ENCODE measurements at places on chromosomes 11 and 22.
A peak's percentile ranks its signal among the peaks of the same experiment; 100 is the strongest.

GRCh38 chr22:49935561-49935960, 17.1 kb downstream of the CRELD2 start:
- no peak for DNase-seq

- no peak for DNase-seq
Measured at GRCh38 chr11:130908770-130909625, 7.3 kb downstream of the SNX19 start.

DNA sequence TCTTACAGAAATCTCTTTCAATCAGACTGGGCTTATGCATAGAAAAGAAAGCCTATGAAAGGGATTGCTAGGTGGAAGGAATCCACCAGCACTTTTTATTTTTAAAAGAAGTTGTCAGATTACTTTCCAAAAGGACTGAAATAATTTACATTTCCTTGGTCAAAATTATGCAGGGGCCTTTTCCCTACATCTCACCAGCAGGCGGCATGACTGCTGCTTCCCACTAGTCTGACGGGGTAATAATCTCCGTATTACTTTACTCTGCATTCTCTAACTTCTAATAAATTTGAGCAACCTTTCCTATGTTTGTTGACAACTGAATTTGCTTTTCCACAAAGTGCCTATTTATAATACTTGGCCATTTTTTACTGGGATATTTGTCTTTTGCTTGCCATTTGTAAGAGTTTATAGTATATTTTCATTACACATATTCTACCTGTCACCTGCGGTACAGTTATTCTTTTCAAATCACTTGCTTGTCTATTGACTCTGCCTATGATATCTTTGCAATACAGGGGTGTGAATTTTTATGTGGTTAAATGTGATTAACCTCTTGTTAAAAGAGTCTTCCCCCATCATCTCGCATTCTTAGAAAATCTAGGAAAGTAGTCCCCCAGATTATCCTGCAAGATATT, 51.9 kb upstream of the USP47 start:
- no peak for DNase-seq

DNA sequence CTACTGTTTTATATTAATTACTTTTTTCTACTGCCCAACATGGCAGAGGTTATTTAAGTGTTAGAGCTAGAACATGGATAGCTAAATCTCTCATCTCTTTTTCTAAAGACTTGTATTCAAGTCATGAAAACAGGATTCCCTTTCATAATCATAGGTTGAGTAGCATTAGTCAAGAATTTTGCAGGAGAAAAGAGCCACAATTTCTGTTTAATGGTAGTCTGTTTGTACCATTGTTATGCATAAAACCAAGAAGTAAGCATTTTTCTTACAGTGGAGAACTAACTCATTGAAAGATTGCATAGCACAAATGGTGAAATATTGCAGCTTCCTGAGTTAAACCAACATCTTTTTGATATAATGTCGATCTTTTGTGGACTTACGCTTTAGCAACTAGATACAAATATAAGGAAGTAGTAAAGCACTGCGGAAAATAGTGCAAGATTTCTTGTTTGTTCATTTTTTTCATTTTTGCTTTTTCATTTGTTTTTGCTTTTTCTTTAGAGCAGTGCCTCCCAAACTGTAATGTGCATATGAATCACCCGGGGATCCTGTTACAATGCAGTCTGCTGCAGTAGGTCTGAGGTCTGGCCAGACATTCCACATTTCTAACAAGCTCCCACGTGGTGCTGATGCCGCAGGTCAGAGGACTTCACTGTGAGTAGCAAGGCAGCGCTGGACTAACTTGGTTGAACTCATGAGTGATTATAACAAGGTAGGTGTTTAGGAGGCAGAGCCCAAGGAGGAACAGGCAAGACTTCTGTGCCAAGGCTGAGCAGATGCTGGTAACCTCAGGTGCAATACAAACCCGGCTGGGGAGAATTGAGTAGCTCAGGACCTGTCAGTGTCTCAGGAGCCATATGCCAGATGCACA, 4.6 kb downstream of the ETS1 start:
- no peak for DNase-seq

GRCh38 chr11:102047305-102047924, at the start of gene CFAP300:
TSS of gene CFAP300 (plus strand) at chr11:102047437. CDS start at chr11:102047471, 34 bp downstream.
- peak; percentile 76 for DNase-seq

DNA sequence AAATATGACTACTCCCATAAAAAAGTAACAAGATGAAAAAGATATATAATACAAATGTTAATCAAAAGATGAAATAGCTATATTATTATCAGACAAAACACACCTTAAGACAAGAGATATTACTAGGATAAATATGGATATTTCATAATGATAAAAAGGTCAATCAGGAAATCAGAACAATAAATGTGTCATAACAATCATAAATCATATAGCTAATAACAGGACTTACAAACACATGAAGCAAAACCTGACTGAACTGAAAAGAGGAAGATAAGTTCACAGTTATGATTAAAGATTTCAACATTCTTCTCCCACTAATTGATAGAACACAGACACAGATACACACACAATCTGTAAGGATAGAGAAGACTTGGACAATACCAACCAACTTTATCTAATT, 47.2 kb downstream of the EIF3M start:
- DNase-seq: no peak

- DNase-seq: no peak
Measured at GRCh38 chr11:99687320-99687719, 666.6 kb downstream of the CNTN5 start.

- DNase-seq: no peak
Measured at GRCh38 chr11:46669711-46670139, 30.7 kb downstream of the ARHGAP1 start.

DNA sequence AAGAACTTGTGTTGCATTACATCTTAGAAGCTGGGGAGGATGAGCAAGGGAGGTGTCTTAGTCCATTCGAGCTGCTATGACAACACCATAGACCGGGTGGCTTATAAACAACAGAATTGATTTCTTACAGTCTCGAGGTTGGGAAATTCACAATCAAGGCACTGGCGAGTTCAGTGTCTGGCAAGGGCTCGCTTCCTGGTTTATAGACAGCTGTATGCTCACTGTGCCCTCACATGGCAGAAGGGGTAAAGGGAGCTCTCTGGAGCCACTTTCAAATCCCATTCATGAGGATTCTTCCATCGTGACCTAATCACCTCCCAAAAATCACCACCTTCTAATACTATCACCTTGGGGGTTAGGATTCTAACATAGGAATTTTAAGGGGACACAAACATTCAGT, 150.0 kb upstream of the NECTIN1 start:
- no peak for DNase-seq

- DNase-seq: no peak
Measured at GRCh38 chr22:17475318-17476230, 87.7 kb upstream of the SLC25A18 start.

DNA sequence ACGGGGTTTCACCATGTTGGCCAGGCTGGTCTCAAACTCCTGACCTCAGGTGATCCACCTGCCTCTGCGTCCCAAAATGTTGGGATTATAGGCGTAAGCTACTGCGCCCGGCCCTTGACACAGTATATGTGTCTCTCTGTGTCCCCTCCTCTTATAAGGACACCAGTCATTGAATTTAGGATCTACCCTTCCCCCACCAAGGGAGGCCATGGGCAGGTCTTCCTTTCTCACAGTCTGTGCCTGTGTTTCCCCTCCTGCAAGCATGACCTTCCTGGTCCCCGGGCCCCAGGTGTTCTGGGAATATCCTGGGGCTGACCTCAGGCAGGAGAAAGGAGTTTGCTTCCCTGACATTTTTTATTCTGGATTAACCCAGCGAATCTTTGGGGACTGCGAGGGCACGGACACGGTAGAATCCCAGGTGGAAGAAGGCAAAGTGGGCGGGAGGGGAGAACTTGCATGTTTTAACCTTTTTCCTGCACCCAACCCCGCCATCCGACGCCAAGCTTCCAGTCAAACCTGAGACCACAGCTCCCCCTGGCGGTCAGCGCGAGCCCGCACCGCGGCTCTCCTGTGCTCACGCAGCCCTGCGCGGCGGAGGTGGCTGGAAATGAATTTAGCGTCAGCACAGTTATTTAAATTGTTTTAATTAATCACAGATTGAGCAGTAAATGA, 42.1 kb upstream of the ISX start:
- peak; percentile 78 for DNase-seq

GRCh38 chr11:12182302-12182675, 71.9 kb downstream of the MICAL2 start:
- no peak for DNase-seq

DNA sequence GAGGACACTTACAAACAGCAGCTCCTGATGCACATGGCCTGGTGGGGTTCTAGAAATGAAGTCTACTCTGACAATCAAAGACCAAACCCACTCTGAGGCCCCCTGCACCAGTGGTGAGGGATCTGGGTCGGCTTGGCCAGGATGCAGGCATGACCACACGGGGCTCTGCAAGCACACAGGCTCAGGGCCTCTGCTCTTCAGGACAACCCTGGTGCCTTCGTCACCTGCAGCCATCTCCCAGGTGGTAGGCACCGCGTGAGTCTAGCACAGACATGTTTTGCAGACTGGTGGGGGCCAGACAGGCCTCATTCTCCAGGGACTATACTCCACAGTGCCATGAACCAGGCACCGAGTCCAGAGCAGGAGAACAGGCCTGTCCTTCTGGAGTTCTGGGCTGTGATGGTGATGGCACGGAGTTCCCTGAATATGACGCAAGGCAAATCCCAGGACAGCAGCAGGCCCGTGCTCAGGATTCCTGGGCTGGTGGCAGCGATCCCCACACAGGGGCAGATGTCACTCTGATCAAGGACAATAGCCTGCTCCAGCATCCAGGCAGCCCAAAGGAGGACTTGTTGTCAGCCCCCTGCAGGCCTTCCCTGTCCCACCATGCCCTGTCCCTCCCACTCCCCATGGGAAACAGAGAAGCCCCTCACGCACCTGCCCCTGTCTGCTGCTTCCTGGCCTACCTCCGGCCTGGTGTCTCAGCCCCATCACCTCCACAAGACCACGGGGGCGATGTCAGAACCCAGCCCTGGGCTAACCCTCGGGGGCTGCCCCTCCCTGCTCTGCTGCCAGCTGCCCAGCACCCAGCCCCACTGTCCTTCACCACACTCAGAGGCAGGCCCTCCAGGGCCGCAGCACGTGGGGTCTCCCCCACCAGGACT, 36.1 kb downstream of the GNB1L start:
- no peak for DNase-seq

- DNase-seq: no peak
Measured at GRCh38 chr11:96373826-96374225, 15.9 kb downstream of the CCDC82 start.

- DNase-seq: no peak
Measured at GRCh38 chr11:130890039-130890745, 26.1 kb downstream of the SNX19 start.

GRCh38 chr22:22941831-22942510, 54.4 kb downstream of the IGLL5 start:
- DNase-seq: no peak

DNA sequence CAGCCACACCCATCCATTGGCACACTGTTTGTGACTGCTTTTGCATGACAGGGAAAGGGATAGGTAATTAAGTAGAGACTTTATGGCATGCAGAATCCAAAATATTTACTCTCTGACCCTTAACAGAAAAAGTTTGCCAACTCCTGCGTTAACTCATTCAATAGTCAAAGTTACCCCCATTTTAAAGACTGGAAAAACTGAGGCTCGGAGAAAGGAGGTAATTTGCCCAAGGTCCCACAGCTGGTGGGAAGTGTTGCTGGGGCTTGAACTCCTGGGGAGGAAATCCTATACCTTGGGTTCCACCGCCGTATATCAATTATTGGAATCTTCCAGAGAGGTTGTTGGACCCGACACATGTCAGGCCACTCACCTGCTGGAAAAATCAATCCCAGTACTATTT, 29.9 kb downstream of the MN1 start:
- DNase-seq: no peak

DNA sequence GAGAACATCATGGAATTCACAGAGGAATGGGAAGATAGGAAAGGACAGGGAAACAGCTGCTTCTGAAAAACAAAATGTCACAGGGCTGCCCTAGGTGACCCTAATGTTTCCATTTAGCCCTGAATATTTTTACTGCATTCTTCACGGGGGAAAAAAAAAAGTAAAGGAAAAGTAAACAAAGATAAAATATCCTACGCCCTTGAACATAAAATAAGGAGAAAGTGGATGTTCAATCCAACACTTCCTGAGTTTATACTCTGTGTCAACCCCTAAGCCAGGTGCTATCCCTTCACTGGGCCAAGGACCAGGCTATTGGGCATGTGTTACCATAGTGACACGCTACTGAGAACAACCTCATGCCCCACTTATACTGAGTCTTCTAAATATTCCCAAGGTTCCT, 84.7 kb downstream of the FAM76B start:
- no peak for DNase-seq

DNA sequence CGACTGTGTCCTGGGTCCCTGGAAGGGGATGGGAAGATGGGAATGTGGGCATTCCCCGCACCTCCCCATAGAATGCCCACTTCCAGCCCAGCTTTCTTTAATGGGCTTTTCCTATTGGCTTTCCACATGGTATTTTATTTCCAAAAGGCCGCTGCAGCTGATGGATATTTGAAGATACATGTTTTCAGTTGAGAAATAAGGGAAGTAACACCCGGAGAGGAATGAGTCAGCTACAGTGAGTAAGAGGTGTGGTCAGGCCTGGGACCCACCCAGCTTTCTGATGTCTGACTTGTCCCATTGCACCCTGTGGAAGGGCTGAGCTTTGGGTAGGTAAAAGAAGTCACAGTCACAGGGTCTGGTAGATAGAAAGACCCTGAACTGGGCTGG, 476.9 kb downstream of the MIAT start:
- DNase-seq: no peak

DNA sequence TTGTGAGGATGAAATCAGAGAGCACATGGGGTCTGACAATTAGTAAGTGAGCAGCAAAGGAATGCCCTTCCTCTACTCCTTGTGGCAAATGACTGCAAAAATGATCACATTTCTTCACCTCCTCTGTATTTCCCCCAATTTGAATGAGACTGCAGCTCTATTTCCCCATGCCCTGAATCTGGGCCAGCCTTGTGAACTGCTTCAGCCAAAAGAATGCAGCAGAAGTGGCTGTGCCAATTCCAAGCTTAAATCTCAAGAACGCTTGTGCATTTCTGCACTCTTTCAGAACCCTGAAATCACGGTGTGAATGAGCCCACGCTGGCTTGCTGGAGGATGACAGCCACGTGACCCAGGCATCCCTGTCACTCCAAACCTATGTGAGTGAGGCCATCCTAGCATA, 9.9 kb downstream of the SLC43A3 start:
- DNase-seq: peak; percentile 30

- DNase-seq: no peak
Measured at GRCh38 chr11:61447601-61448551, 18.0 kb downstream of the SDHAF2 start.

GRCh38 chr22:39765046-39765445, 128.5 kb downstream of the ENTHD1 start:
- no peak for DNase-seq

All from body of pancreas (tissue), 4 donors.